ENCODE measurements at places on chromosomes 13 and 19.

DNA sequence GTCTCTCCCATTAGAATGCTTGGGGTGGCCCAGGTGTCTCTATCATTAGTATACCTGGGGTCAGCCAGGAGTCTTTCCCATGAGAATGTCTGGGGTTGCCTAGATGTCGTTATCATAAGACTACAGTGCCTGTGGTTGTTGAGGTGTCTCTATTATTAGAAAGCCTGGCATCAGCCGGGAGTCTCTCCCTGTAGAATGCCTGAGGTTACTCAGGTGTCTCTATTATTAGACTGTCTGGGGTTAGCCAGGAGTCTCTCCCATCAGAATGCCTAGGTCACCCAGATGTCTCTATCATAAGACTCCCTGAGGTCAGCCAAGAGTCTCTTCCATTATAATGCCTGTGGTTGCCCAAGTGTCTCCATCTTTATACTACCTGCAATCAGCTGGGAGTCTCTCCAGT lies 1541.1 kb downstream of the UQCRFS1 start:
- DNase-seq = no peak

GRCh38 chr19:18173572-18174288 lies at the start of gene IFI30:
Gene IFI30, plus strand, starts transcription at chr19:18173813. Its CDS starts 29 bp downstream, at chr19:18173842.
- DNase-seq = no peak

DNA sequence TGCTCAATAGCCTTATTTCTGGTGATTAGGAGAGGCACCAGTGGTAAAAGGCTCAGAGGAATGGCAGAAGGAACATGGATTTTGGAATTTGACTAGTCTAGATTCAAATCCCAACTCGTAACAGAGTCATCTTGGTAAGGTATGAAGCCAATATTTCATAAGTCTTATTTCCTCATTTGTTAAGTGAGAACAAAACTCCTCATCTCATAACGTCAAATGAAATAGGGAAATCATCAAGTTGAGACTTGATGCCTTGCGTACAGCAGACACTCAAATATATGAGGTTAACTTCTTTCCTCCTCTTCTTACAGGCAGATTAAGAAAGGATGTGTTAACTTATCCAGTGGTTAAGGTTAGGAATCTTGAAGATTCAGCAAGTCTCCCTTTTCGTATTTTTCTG lies 189.2 kb downstream of the DLEU7 start:
- DNase-seq = no peak

DNA sequence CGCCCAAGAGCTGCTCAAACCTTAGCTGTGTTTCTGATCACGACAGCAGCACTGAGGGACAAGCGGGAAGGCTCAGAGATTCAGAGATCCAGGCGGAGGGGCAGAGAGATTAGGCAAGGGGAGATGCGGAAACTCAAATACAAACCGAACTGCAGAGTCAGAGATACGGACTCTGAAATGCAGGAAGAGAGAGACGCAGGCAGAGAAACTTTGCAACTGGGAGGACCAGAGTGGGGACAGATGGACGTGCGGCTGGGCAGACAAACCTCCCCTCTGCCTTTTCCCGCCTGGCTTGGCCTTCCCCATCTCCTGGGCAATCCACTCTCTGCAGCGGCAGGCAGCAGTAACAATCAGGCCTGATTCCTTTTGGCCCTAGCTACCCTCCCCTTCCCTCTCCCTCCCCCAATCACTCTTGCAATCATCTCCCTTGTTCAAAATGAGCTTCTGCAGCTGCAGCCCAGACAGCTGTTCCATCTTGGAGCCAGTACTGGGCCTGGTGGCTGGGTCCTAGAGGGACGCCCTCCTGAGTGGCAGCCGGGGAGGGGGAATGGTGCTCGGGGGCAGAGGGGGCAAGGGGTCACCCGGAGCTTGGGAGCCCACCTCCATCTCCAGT lies 29.7 kb downstream of the OLFM2 start:
- DNase-seq = peak; percentile 22

DNA sequence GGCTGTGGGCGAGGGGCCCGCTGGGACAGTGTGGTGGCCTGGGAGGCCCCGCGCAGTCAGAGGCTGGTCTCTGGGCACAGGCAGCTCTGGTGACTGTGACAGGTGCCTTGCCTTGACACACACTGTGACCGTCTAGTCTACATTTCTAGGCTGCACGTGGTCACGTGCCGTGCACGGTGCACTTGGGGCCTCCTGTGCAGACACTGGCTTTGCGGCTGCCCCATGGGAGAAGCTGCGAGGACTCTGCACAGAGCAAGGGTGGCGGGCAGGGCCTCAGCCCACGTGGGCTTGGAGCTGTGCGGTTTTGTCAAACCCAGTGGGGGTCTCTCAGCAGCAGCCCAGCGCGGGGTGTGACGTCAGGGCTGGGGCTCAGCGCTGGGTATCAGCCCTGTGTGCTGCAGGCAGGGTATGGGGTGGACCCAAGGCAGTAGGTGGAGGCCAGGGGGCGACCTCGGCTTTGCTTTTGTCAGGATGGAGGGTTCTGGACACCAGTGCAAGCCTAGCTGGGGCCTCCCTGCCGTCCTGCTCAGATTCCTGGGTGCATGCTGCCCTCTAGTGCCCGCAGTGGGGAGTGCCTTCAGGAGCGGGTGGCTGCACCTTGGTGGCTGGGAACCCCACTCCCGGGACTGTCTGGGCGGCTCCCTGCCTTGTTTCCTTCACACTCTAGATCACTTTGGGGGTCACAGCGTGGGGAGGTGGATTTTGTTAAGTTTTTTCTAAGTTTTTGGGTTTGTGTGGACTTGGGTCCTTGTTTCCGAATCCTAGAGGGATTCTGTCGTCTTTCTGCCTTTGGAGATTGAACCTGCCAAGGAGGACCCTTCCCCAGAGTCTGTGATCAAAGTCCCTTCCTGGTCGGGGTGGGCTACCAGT lies 62.6 kb downstream of the KDM4B start:
- peak; percentile 95 for DNase-seq

DNA sequence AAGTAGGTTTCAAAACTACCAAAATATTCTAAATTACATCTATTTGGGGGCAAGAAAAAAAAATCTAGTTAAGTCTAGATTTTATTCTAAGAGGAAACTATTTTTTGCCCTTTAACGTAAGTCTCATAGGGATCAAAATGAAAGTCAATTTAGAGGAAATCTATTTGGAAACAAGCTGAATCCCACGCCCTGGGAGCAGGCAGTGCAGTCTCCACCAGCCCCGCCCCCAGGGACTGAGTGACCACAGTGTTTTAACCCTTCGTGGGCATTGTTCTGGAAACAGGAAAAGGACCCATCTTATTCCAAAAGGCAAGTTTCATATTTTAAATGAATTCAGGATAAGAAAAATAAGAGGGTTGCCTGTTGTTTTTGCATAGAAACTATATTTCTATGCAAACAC lies 209.7 kb downstream of the SPRY2 start:
- DNase-seq = peak; percentile 86

DNA sequence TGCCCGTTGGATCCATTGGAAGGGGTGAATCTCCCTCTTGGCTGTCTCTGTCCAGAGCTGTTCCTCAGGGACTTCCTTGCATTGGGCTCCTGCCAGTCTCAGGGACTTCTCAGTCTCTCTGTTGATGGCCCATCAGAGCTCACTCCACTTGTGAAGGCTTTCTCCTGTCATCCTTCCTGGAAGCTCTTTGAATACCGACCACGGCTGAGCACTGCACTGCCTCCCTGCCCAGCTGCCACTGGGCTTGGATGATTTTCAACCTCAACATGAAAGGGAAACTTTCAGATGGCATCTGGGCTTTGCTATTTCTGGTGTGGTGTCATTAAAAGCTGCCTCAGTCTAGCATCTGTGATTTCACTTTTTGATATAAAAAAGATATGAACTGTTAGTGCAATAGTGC lies 66.1 kb upstream of the ANKRD10 start:
- DNase-seq = no peak

DNA sequence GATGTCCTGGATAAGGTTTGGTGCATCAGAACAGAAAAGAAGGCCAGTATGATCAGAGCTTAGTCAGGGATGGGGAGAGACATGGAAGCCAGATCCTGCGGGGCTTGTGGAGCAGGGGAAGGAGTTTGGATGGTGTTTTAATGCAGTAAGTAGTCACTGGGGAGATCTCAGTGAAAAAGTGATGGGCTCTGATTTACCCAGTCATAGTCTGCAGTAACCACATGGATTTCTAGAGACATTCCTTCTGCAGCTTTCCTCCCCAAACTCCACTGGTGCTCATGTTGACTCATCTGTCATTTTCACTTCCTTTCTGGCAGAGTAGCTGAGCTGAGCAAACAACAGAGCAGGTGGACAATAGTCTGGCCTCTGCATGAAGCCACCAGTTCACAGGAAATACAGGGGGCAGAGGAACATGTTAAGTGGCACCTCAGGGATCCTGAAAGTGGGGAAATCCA lies 144.1 kb downstream of the DPF1 start:
- no peak for DNase-seq
